ENCODE measurements at places on chromosomes 13 and 19. TPM values are rescaled to one million over a fixed set of nuclear protein-coding genes. Genes with fewer than 3 reads are reported as not detected.
A peak's percentile ranks its signal among the peaks of the same experiment; 100 is the strongest.

The FRY gene
- 18.4 TPM for total RNA-seq

DNA sequence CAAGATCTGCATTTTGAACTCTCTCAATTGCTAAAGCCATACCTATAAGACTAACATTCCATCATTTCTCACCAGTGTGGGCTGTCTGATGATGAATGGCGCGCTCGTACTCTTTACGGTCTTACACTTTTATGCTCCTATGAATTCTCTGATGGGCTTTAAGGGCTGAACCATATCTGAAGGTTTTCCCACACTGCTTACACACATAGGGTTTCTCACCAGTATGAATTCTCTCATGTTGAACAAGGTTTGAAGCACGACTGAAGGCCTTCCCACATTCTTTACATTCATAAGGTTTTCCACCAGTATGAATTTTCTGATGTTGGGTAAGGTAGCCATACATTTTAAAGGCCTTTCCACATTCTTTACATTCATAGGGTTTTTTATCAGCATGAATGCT lies 18.8 kb upstream of the ZNF607 start:
- H3K36me3 ChIP-seq: peaks cover 27% of the 10 kb centered on the region
- no peaks in the 10 kb centered on the region for H3K4me1 ChIP-seq
- DNase-seq: no peak
- no peak overlapping the region for H3K4me3 ChIP-seq

The LIPE gene
- total RNA-seq: 7.6 TPM

- H3K4me1 ChIP-seq: no peaks in the 10 kb centered on the region
- no peak overlapping the region for H3K4me3 ChIP-seq
- DNase-seq: no peak
- no peak overlapping the region for H3K27ac ChIP-seq
- H3K36me3 ChIP-seq: no peaks in the 10 kb centered on the region
These were observed 41.2 kb downstream of the NFIX start for GRCh38 chr19:13036366-13036976.

The SLC46A3 gene
- total RNA-seq: 7.4 TPM

DNA sequence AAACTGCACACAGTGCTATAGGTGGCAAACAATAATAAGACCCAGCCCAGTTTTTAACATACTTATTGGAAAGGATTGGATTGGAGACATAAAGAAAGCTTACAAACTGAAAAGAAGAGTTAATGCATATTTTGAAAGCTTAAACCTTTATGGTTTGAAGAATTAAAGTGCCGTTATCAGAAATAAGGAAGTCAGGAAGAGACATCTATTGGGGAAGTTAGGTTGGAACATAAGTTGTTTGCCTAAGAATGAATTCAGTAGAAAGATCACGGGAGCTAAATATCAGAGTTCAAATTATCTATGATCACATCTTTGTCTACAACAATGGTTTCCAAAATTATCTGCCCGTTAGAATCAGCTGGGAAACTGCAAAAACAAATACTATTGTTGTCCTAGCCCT lies 767.9 kb downstream of the PCDH9 start:
- no peak overlapping the region for H3K27ac ChIP-seq
- no peak for DNase-seq
- H3K27me3 ChIP-seq: no peaks in the 10 kb centered on the region
- H3K4me3 ChIP-seq: no peak overlapping the region
- H3K36me3 ChIP-seq: no peaks in the 10 kb centered on the region

DNA sequence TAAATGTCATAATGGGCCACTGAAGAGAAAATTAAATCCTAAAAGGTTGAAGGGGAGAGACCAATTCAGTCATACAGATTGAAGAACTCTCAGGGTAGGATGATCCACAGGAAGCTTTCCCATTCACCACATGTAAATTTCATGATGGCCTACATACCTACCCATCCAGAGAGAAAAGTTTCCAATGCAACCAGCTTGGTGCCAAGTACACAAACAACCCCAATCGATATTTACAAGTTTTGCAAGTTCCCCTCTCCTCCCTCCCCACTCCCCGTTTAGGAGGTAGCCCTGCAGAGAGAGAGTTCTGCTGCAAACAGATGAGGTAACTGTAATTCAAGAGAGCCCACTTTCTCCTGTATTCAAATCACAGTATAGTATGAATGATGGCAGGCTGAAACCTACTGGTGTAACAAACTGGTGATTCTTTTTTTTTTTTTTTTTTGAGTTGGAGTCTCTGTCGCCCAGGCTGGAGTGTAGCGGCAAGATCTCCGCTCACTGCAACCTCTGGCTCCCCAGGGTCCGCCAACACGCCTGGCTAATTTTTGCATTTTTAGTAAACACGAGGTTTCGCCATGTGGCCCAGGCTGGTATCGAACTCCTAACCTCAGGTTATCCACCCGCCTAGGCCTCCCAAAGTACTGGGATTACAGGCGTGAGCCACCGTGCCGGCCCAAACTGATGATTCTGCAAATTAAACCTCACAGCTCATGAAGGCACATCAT lies 14.4 kb downstream of the FOXO1 start:
- DNase-seq: no peak
- H3K27ac ChIP-seq: peak overlapping the region; percentile 16
- peak overlapping the region; percentile 19 for H3K4me3 ChIP-seq
- peaks cover 71% of the 10 kb centered on the region for H3K4me1 ChIP-seq

DNA sequence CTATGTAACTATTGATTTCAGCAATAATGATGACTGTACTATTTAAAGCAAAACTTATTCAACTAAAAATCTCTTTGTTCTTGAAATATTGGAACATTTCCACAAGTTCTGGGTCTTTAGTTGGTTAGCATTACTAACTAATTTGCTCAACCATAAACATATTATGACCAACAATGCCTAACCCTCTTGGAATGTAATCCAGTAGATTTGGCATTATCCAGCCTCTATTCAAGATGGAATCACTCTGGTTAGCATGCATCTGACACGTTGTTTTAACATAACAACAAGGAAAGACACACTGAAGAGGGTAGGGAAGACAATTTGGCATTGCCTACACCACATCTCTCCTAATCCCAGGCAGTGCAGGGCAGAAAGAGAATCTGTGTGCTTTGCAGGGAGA lies 941.3 kb upstream of the PCDH20 start:
- no peak overlapping the region for H3K27ac ChIP-seq
- H3K27me3 ChIP-seq: no peaks in the 10 kb centered on the region
- no peak overlapping the region for H3K4me3 ChIP-seq

The WDR88 gene
- total RNA-seq: not detected
